ENCODE measurements at places on chromosomes 3 and 15.

DNA sequence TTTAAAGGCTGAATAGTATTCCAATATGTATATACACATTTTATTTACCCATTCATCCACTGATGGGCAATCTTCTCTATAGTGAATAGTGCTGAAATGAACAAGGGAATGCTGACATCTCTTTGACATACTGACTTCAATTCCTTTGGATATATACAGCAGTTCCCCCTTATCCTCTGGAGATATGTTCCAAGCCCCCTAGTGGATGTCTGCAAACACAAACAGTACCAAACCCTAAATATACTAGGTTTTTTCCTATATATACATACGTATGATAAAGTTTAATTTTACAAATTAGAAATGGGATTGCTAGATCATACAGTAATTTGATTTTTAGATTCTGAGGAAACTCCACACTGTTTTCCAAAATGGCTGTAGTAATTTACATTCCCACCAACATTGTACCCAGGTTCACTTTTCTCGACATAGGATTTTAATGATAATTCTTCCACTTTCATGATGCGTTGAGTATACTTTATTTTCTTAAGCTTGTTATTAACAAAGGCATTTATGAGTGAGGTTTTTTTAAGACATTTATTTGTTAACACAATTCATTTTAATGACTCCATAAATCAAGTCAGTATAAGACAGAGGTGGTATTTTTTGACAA is 38.2 kb downstream of the VPS13C start:
- no peak for DNase-seq

GRCh38 chr3:150917951-150918350 is 12.7 kb upstream of the MINDY4B start:
- no peak for DNase-seq

DNA sequence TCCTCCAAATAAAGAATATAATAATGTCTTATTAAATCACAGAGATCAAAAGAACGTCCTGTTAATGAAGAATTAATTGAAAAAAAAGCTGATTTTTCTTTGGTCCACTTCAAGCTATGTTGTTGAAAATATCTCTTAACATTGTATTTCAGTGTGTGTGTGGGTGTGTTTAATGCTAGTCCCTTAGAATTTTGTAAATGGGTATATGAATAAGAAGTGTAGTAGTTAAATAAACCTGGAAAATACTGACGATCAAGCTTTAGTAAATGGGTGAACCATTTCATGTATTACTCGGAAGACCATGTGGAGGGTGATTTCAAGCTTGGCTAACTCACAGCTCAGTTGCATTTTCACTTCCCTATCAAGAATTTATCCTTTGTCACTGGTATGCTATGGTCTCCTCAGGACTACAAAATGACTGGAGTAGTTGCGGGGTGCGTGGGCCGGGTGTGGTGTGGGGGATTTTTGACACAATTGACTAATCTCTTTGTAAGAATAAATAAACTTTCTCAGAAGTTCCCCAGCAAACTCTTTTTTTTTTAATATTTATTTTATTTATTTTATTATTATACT is 586.4 kb downstream of the GRM7 start:
- DNase-seq = no peak

DNA sequence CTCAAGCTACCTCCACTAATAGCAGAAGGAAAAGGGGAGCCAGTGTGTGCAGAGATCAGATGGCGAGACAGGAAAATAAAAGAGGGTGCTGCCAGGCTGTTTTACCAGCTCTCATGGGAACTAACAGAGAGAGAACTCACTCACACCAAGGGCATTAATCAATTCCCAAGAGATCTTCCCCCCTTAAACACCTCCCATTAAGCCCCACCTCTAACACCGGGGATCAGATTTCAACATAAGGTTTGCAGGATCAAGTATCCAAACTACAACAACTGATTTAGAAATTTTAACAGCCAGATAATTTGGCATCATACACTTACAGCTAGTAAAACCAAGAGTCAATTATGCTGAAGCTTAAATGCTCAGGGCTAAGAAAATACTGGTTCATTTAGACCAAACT is 18.9 kb downstream of the CD200 start:
- DNase-seq = no peak

GRCh38 chr3:37423825-37424224 is 249.4 kb upstream of the LRRFIP2 start:
- DNase-seq = no peak

- DNase-seq = no peak
Observed at GRCh38 chr3:135240426-135240825, 445.4 kb downstream of the EPHB1 start.

- no peak for DNase-seq
Observed at GRCh38 chr3:133871368-133872090, 24.2 kb downstream of the RAB6B start.

Data from CD4-positive, alpha-beta T cell treated with Interleukin-1 beta for 1 hour (primary cell).